Urinary bladder (tissue), 4 donors: ENCODE measurements at places on chromosomes 6 and 20. TPM values are rescaled to one million over a fixed set of nuclear protein-coding genes. Genes with fewer than 3 reads are reported as not detected.

DNA sequence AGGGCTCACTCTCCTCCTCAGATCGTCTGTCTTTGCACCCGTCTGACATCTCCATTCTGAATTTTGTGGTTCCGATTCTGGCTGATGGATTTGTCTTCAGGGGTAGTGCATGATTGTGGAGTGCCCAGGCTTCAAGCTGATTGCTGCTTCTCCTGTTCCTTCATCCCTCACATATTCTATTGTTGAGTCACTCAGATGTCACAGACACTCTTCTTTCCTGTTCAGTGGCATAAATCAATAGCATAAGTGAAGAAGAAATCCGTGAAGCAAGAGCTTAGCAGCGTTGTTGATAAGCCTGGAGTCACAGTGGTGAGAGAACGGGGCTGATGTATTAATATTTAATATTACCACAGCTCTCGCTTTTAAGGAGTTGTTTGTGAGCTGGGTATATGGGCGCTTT is 152.5 kb downstream of the MTHFD1L start:
- no peak for DNase-seq

- DNase-seq: no peak
Measured at GRCh38 chr6:3321042-3321441, 62.3 kb downstream of the PSMG4 start.

- DNase-seq: no peak
Measured at GRCh38 chr6:86848986-86849385, 88.3 kb upstream of the HTR1E start.

Gene RIPPLY2
- total RNA-seq: 0.26 TPM

DNA sequence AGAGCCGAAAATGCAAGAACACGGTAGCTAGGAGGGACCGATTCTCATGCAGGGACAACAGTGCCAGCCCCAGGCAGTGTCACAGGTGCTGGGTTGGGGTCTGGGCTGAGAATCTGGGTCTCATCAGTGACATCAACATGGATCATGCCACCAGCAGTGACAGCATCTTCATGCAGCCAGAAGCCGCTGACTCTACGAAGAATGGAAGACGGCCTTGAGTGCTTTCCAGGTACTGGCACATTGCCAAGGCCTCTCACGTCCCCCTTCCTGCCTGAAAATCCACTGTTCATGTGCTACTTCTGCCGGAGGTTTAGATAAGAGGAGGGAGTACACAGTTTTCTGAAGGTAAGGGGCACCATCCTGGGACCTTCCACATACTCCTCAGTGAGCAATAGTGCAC is 141.1 kb upstream of the FOXQ1 start:
- no peak for DNase-seq

Gene TTLL9
- 0.26 TPM for total RNA-seq

Gene DOK5
- total RNA-seq: 20.4 TPM

- DNase-seq: no peak
Measured at GRCh38 chr6:24936641-24937317, 1.0 kb upstream of the RIPOR2 start.

GRCh38 chr20:24109537-24109936 is 121.0 kb upstream of the GGTLC1 start:
- no peak for DNase-seq

Gene ACTL10
- 0.95 TPM for total RNA-seq

Gene CTCFL
- total RNA-seq: not detected

Gene BPIFA3
- not detected for total RNA-seq

Gene TMEM14A
- total RNA-seq: 34.2 TPM
